Thoracic aorta (tissue), 2 donors: ENCODE measurements at places on chromosomes 13 and 19.

DNA sequence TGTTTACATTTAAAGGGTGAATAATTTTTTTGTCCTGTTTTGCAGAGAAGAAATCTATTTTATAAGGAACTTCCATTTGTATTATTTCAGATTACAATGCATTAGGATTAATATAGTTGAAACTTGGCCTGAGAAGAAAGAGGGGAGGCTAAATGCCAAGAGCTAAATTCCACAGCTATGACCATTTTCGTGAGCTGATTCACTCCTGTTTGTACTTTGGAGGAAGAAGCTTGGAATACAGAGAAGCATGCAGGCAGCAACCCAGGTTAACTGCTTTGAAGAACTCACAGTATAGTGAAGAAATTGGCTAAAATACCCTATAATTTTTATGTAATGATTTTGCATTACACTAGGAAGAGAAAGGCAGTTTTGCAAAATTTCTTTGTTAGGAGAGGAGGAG lies 309.4 kb upstream of the KLF12 start:
- DNase-seq, result no peak

GRCh38 chr19:44878120-44878865 lies 12.8 kb upstream of the TOMM40 start:
- DNase-seq, result no peak

DNA sequence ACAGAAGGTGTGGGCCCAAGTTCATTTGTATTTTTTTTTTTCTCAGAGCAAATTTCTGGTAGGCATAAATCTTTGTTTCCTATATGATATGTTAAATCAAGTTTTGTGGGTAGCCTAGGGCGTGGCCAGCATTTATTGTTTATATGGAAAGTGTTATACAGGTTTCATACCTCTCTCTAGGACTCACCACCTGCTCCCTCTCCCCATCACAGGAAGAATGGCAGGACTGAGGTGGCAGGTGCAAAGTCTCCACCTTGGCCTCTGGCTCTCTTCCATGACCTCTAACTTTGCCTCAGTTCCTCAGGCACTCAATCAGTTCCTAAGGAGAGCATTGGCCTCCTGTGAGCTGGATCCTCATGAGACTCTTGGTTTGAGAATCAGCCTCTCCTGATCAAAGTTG lies 172.3 kb upstream of the TSC22D1 start:
- DNase-seq, result no peak

GRCh38 chr19:4183967-4184717 lies 1.7 kb downstream of the ANKRD24 start:
- DNase-seq, result no peak

- DNase-seq, result no peak
Measured at GRCh38 chr13:110648848-110649421, 33.6 kb downstream of the NAXD start.
